ENCODE measurements at places on chromosomes 6 and 20.

- no peak for DNase-seq
Observed at GRCh38 chr6:112279031-112279935, 24.9 kb upstream of the LAMA4 start.

GRCh38 chr6:13000537-13000936 is 284.0 kb downstream of the PHACTR1 start:
- DNase-seq = no peak

DNA sequence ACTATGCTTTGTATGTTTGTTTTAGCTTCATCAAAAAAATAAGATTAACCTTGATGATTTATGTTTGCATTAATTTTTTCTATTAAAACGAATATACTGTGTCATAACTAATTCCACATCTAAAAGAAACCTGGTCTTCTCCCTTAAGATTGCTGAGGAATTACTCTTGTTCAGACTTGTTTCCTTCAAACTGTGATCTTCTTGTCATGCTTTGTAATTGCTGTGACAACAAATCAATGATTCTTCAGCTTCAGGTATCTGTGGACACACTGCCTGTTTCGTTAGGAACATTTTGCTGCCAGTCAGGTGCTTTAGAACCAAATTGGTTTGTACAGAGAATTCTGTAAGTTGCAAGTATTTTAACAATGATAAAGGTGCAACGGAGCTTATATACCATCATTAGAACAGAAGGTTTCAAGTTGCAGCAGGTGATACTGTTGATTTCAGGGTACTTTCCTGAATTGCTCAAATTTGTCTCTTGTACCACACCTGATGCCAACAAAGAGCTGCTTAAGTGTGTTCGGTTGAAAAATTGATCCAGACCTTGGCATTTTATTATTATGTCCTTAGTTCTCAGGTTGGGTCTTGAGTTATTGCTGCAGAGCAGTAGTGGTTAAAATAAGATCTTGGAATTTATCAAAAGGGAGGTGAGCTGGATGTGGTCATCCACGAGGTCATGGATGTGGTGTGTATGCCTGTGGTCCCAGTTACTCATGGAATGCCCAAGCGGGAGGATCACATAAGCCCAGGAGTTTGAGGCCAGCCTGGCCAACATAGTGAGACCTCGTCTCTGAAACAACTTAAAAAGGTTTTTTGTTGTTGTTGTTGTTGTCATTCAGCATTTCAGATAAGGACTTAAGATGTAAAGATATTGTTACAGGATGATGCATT is 19.5 kb downstream of the SYTL3 start:
- DNase-seq = no peak

GRCh38 chr6:7373739-7374138 is 15.8 kb downstream of the CAGE1 start:
- DNase-seq = no peak

GRCh38 chr6:139611327-139612134 is 237.1 kb upstream of the CITED2 start:
- DNase-seq = no peak

GRCh38 chr20:56566621-56567020 is 33.6 kb downstream of the FAM209B start:
- DNase-seq = no peak

DNA sequence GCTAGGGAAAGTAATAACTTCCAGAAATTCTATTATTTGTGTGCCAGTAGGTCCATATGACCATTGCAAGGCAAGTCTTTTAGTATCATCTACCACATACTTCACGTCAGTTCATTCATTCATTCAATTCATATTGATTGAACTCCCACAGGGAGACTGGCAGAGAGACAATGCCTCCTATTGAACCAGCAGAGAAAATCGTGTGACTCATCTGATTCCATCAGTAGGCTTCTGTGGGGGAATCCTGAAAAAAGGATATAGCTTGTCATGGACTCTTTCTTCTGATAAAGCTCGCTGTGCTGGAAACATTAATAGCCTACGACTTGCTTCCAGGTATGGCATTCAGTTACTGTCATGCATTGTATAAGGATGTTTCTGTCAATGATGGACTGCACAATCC is 45.3 kb upstream of the CNR1 start:
- DNase-seq = no peak

DNA sequence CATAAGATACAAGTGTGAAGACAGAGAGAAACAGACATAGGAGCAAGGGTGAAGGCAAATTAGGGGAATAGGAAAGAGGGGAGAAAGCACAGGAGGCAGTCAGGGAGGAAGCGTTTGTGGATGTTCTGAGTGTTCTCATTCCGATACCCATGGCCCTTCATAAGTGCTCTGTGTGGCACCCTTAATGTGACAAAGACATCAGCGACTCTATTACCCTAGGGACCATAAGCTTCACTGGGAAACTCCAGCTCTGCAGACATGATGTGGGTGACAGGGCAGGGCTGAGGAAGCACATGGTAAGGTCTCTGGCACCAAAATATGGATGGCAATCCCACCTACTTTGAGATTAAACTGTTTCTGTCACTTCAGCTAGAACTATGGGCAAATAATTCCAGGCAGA is 33.0 kb downstream of the F13A1 start:
- DNase-seq = no peak

- DNase-seq = no peak
Observed at GRCh38 chr20:32567384-32568178, 17.6 kb downstream of the NOL4L start.

DNA sequence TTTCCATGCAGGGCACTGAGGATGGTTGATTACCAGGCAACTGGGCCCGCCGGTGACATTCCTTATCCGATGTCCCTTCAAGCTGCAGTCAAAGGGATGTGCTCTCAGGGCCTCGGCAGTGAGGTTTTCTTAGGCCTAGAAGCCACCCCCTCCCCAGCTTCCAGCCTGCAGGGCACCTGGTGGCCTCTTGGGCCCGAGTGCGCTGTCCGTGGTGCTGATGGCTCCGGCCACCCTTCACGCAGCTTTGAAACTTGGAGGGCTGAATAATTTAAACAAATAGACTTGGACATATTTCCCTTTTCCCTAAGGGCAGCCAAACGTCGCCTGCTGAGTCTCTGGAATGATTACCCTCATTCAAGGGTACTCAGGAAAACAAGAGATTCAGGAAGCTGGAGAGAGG is 8.9 kb upstream of the MLN start:
- no peak for DNase-seq

DNA sequence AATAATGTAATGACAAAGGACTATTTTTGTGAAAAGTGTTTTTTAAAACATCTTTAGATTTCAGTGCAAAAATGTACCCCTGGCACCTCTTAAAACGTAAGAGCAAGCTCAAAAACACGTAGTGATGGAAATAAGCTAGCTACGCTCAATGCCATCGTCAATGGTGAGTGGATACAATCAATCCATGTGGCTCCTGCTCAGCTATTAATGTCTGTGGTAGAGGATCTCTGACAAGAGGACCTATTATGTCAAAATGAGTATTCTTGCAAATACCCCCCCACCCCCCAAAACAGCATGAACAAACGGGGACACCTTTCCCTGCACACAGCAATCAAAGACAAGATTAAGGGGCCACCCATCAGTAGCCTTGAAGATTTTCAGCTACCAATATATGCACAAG is 65.1 kb upstream of the PTGIS start:
- no peak for DNase-seq

DNA sequence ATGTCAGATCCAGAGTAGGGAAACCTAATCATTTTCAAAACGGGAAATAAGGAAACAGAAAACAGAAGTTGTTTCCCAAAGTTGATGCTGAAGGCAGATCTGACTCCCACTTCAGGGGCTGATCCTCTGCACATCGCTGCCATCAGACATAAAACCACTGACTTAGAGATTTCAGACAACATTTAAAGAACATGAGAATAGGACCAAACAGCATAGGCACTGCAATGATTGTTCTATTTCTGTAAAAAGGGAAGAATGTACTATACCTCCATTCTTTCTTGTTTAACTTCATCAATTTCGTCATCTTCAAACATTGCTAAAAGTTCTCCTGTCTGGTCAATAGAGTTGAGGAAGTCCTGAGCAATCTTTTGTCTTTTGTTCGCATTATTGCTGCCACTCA is 324.7 kb upstream of the RUNX2 start:
- DNase-seq = no peak

GRCh38 chr6:2523061-2523460 is 227.7 kb downstream of the MYLK4 start:
- no peak for DNase-seq

DNA sequence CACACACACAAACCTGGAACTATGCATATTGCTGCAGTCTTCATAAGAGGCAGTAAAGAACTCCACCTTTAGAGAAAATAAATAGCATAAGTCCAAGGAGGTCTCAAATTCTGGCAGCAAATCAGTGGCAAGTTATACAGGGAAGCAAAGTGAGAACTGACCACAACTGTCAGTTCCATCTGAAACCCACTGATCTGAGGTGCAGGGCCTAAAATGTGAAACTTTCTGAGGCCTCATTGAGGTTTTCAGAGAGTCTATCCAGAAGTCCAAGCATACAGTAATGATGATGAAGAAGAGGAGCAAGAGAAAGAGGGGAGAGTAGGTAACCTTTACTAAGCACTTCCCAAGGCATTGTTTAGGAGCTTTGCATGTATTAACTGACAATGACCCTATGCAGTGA is 36.3 kb downstream of the MTFR2 start:
- no peak for DNase-seq

DNA sequence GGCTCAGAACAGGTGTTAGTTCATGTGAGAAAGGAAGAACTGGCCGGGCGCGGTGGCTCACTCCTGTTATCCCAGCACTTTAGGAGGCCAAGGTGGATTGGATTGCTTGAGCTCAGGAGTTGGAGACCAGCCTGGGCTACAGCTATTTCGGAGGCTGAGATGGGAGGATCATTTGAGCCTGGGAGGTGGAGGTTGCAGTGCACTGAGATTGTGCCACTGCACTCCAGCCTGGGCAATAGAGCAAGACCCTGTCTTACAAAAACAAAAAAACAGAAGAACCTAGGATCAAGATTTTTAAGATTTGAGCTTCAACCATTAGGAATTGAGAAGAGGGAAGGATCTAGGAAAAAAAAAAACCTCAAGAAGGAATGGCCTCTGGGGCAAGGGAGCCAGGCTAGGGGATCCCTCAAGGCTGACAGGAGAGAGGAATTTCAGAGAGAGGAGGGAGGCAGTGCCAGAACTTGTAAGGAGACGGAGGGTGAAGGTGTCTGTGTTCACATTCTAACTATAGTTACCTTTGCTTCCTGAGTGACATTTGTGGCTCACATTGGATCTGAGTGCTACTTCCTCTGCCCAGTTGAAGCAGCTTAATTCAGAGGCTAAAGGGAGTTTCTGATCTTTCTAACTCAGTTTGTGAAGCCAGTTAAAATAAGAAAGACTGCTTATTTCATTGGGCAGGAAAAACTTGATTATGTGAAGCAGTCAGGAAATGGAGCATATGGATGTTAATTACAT is 26.1 kb downstream of the CHMP4B start:
- no peak for DNase-seq
